GM23248 (cell line): ENCODE measurements at places on chromosomes 16 and 17.

DNA sequence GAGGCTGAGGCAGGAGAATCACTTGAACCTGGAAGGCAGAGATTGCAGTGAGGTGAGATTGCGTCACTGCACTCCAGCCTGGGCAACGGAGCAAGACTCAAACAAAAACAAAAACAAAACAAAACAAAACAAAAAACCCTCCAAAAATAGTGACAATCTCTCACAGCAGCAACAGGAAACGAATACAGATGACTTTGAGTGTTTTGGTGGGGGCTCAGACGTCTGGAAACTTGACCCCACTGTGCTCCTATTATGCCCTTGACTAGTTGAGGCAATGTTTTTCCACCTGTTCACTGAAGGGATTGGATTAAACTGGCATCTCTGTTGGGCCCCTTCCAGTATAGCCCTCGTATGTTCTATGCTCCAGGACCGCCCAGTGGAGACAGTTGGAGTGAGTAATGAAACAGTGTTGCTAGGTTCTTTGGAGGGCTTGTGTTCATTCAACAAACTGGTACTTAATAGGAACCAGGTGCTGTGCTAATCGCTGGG is 167.0 kb downstream of the UTP18 start:
- no peak overlapping the region for H3K4me3 ChIP-seq
- H3K36me3 ChIP-seq = no peaks in the 10 kb centered on the region
- H3K4me1 ChIP-seq = no peaks in the 10 kb centered on the region
- DNase-seq = no peak

GRCh38 chr17:79053251-79053925 is 21.2 kb upstream of the ENGASE start:
- peak; percentile 56 for DNase-seq
- no peaks in the 10 kb centered on the region for H3K36me3 ChIP-seq
- H3K4me3 ChIP-seq = no peak overlapping the region
- H3K4me1 ChIP-seq = no peaks in the 10 kb centered on the region

DNA sequence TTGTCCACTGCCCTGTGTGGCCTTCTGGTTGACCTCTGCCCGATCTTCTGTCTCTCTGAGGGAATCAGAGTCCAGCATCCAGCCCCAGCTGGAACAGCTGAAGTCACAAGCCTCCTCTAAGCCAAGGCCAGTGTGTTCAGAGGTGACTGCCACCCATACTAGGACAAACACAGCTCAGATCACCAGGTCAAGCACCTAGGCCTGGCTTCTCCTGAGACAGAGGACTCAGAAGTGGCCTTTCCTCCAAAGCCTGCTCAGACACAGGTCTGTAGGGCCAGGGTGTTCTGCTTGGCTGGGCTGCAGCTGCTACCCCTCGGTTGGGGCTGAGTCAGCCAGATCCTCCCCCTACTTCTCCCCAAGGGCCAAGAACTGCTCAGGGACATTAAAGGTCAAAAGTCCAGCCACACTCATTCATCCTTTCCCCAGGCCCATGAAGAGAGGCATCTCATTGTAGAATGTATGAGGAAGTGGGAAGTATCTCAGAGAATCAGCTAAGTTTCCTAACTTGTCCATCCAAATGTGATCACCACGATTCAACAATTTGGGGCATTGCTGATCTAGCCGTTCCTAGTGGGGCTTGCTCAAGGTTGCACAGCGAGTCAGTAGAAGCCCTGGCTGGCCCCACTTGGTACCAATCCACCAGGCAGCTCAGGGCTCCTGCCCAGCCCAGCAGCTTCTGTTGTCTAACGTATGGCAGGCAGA is 7.6 kb downstream of the SLC46A1 start:
- DNase-seq = peak; percentile 33
- H3K27ac ChIP-seq = no peak overlapping the region
- no peaks in the 10 kb centered on the region for H3K27me3 ChIP-seq
- no peaks in the 10 kb centered on the region for H3K36me3 ChIP-seq
- H3K4me3 ChIP-seq = no peak overlapping the region

- 0 out of 2 replicates have a peak, but pooled peaks cover 4% of the 10 kb centered on the region for H3K36me3 ChIP-seq
- no peak overlapping the region for H3K27ac ChIP-seq
- no peak overlapping the region for H3K4me3 ChIP-seq
- DNase-seq = no peak
Observed at GRCh38 chr17:72837335-72837734, 255.2 kb downstream of the SLC39A11 start.

DNA sequence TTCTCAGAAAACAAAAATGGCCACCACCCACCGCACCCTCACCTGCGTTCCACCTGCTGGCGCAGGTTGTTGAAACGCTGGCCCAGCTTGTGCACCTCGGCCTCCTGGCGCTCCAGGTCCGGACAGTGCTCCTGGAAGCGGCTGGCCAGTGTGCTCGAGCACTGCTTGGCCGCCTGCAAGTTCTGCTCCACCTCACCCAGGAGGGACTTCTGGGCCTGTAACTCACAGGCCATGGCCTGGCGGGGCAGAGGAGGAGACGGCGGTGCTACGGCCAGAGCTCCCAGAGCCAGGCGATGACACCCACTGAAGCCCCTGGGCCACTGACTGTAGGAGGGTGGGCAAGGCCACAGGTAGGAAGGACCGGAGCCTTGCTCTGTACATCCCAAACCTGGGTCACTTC is 43.4 kb downstream of the UBN1 start:
- H3K27ac ChIP-seq = no peak overlapping the region
- H3K4me3 ChIP-seq = no peak overlapping the region
- H3K36me3 ChIP-seq = peaks cover 13% of the 10 kb centered on the region; the same call in 1 of the 2 replicates
- H3K27me3 ChIP-seq = no peaks in the 10 kb centered on the region
- no peak for DNase-seq

GRCh38 chr16:19118938-19119431 is 5.2 kb downstream of the ITPRIPL2 start:
- H3K36me3 ChIP-seq = peaks cover 15% of the 10 kb centered on the region; the same call in 1 of the 2 replicates
- DNase-seq = peak; percentile 96
- H3K27me3 ChIP-seq = no peaks in the 10 kb centered on the region
- H3K4me3 ChIP-seq = peak overlapping the region; percentile 76
- H3K4me1 ChIP-seq = peaks cover 47% of the 10 kb centered on the region

DNA sequence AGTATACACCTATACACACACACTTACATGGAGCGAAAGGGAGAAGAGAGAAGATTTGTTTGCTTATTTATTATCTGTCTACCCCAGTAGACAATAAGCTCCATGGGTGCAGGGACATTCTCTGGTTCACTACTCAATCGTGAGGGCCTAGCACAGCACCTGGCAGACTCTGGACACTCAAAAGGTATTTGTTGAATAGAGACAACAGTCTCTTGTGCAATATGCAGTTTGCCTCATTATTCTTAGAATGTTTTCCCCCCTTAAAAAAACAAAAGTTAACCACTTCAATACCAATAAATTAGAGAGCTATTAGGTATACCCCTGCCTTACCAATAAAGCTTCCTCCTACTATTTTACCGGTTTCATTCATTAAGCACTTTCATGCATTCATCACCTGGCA is 2.0 kb downstream of the AKAP10 start:
- no peak for DNase-seq
- H3K4me1 ChIP-seq = peaks cover 13% of the 10 kb centered on the region
- H3K36me3 ChIP-seq = no peaks in the 10 kb centered on the region
- H3K27ac ChIP-seq = no peak overlapping the region

DNA sequence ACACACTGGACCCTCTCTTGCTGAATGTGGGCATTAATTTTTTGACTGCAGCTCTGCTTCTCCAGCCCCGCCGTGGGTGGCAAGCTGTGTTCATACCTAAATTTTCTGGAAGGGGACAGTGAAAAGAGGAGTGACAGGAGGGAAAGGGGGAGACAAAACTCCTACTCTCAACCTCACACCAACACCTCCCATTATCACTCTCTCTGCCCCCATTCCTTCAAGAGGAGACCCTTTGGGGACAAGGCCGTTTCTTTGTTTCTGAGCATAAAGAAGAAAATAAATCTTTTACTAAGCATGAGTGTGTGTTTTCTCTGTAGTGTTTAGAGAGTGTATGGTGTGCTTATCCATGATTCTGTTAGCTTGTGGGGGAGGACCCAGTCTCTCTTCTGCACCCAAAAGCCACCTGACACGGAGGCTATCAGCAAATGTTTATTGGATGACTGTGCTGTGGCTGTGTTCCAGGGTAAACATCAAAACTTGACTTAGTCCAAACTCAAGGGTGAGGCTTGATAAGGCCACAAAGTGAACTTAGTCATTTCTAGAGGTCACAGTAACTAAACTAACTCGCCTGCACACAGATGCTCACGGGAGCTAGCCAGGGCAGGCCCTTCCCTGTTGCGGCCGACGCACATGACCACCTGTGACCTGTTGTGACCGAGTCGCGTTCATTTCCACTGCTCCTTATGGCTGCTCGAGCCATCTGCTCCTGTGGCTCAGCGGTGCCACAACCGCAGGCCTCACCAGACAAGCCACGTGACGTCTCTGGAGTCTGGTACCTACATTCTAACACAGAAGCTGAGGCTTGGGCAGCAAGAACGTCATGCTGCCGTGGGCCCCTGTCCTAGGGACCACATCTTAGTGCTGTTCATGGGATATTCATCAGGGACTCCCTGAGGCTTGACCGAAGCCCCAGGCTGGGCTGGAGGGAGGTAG is 9.8 kb upstream of the MED11 start:
- no peaks in the 10 kb centered on the region for H3K36me3 ChIP-seq
- H3K4me3 ChIP-seq = no peak overlapping the region
- DNase-seq = no peak
- no peak overlapping the region for H3K27ac ChIP-seq
- no peaks in the 10 kb centered on the region for H3K4me1 ChIP-seq

- H3K36me3 ChIP-seq = no peaks in the 10 kb centered on the region
- peaks cover 4% of the 10 kb centered on the region; the same call in 1 of the 2 replicates for H3K27me3 ChIP-seq
- H3K4me3 ChIP-seq = no peak overlapping the region
- H3K27ac ChIP-seq = no peak overlapping the region
Observed at GRCh38 chr17:68161644-68162428, 86.0 kb upstream of the AMZ2 start.

GRCh38 chr17:75261336-75262111 is at the start of the genes GGA3 and MRPS7:
GGA3 (minus strand) TSS chr17:75261606; CDS start chr17:75261587, 19 bp downstream.
MRPS7 (plus strand) TSS chr17:75261879; CDS start chr17:75261901, 22 bp downstream.
- H3K4me3 ChIP-seq = peak within 1 kb of the TSS; percentile 97
- H3K36me3 ChIP-seq = peaks cover 12% of the 10 kb centered on the region
- DNase-seq = peak; percentile 99
- H3K27me3 ChIP-seq = no peaks in the 10 kb centered on the region

DNA sequence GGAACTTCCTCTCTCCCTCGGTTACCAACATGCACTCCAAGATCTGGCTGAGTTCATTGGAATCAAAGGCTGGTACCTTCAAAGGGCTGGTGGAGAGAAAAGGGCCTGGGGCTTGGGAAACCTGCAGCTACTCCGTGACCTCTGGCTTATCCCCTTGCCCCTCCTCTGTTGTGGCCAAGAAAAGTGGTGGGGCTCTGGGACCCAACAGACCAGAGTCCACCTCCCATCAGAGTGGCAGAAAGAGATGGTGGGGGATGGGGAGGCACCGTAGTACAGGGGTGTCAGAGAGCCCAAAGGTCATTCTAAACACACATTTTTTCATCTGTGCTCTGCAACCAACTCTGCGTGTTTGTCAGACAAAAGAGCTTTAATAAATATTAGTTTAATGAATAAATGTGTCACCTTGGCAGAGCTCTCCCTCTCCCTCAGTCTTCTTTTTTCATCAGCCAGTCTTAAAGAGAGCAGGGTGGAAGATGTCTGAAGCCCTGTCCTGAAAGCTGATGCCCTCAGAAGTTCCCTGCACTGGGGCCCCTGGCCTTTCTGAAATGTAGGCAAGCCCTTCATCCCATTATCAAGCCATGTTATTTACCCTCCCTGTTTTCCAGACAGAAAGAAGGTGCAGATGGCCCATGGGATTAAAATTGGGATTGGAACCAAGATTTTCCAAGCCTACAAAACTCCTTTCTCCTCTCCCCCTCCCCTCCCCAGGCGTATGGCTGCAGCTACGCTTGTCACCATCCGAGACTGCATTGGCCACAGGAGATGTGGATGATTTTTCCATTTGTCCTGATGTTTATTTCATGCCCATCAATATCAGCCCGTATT is 227.3 kb downstream of the CCDC182 start:
- H3K27me3 ChIP-seq = no peaks in the 10 kb centered on the region
- no peak overlapping the region for H3K27ac ChIP-seq
- H3K4me3 ChIP-seq = no peak overlapping the region
- no peaks in the 10 kb centered on the region for H3K36me3 ChIP-seq
- no peak for DNase-seq

DNA sequence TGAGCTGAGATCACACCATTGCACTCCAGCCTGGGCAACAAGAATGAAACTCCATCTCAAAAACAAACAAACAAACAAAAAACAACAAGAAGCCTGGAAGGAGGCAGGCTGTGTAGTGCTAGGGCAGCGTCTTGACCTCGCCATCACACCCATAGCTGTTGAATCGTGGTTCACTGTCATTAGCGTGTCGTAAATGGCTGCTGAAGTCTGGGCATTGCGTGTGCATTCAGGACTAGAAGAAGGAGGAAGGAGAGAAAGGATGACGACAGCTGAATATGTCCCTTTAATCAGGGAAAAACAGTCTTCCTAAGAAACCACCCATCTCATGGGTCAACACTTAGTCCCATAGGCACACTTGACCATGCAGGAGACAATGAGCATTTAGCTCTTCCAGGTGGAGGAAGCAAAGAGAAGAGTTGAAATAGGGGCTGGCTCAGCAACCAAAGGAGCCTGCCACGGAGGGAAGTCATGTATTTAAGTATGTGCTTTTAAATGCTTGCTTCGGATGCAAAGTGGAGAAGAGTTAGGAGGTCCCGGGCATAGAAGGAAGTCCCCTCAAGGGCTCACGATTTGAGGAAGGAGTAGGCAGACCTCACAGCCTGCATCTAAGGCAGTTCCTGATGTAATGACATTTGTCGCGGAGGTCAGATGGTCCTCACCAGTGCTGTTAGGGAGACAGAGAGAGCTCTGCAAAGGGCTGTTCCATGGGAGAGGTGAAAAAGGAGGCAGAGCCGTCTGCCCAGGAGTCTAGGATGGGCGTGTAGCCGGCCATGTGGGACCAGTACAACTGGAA is 8.8 kb downstream of the PRSS22 start:
- H3K4me3 ChIP-seq = no peak overlapping the region
- no peaks in the 10 kb centered on the region for H3K27me3 ChIP-seq
- H3K4me1 ChIP-seq = peaks cover 10% of the 10 kb centered on the region; the same call in 1 of the 2 replicates

- no peak for DNase-seq
- H3K36me3 ChIP-seq = no peaks in the 10 kb centered on the region
- no peak overlapping the region for H3K27ac ChIP-seq
- H3K27me3 ChIP-seq = no peaks in the 10 kb centered on the region
Observed at GRCh38 chr16:26710450-26710849, 356.3 kb upstream of the C16orf82 start.

GRCh38 chr16:86337581-86338402 is 172.5 kb upstream of the FOXF1 start:
- peak; percentile 19 for DNase-seq
- 0 out of 2 replicates have a peak, but pooled peaks cover 4% of the 10 kb centered on the region for H3K4me1 ChIP-seq
- peaks cover 17% of the 10 kb centered on the region for H3K27me3 ChIP-seq

GRCh38 chr17:50539762-50540559 is 7.0 kb upstream of the SPATA20 start:
- no peaks in the 10 kb centered on the region for H3K27me3 ChIP-seq
- no peaks in the 10 kb centered on the region for H3K36me3 ChIP-seq
- no peak for DNase-seq
- no peak overlapping the region for H3K27ac ChIP-seq
- H3K4me1 ChIP-seq = peaks cover 9% of the 10 kb centered on the region
- H3K4me3 ChIP-seq = no peak overlapping the region

- no peaks in the 10 kb centered on the region for H3K36me3 ChIP-seq
- peaks cover 33% of the 10 kb centered on the region for H3K4me1 ChIP-seq
- peak overlapping the region; percentile 27 for H3K4me3 ChIP-seq
- no peaks in the 10 kb centered on the region for H3K27me3 ChIP-seq
- H3K27ac ChIP-seq = peak overlapping the region; percentile 13
- DNase-seq = peak; percentile 84
Observed at GRCh38 chr17:80779961-80780380, 211.7 kb upstream of the CHMP6 start.

- peak; percentile 31 for DNase-seq
- H3K36me3 ChIP-seq = no peaks in the 10 kb centered on the region
- peaks cover 25% of the 10 kb centered on the region for H3K4me1 ChIP-seq
- no peaks in the 10 kb centered on the region for H3K27me3 ChIP-seq
- H3K4me3 ChIP-seq = no peak overlapping the region
Observed at GRCh38 chr16:56967733-56968132, 6.0 kb downstream of the CETP start.
